ENCODE measurements at places on chromosomes 2 and 18.

- no peak for DNase-seq
Measured at GRCh38 chr2:237725661-237726060, 72.9 kb upstream of the RBM44 start.

- no peak for DNase-seq
Measured at GRCh38 chr18:49015886-49016647, 65.3 kb upstream of the SMAD7 start.

DNA sequence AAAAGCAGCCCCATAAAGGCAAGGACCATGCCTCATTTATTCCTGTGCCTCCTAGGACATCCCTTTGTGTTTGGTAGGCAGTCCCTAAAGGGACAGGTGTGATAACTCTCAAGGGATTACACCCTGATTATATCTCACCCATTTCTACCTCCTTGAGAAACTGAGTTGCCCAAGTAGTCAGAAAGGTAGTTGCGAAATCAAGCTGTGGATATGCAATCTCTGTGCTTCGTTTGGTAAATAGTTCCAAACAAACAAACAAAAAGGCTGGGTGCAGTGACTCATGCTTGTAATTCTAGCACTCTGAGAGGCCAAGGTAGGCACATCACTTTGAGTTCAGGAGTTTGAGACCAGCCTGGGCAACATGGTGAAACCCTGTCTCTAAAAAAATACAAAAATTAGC is 100.2 kb upstream of the ARL5A start:
- no peak for DNase-seq

- peak; percentile 91 for DNase-seq
Measured at GRCh38 chr2:61176755-61177726, 15.1 kb downstream of the C2orf74 start.

GRCh38 chr2:158388159-158388558 is 68.4 kb downstream of the CCDC148 start:
- DNase-seq: no peak

- no peak for DNase-seq
Measured at GRCh38 chr18:28208268-28208667, 31.3 kb upstream of the CDH2 start.

- DNase-seq: no peak
Measured at GRCh38 chr2:217626926-217627325, 375.9 kb downstream of the TNS1 start.

Data from stimulated activated CD4-positive, alpha-beta T cell treated with anti-CD3 and anti-CD28 coated beads, Interleukin-1b, Interleukin-23, amount 100 ng/mL, for 24 hours (primary cell).